Sigmoid colon (tissue), 7 donors: ENCODE measurements at places on chromosomes 7 and 10. TPM values are rescaled to one million over a fixed set of nuclear protein-coding genes. Genes with fewer than 3 reads are reported as not detected.

DNA sequence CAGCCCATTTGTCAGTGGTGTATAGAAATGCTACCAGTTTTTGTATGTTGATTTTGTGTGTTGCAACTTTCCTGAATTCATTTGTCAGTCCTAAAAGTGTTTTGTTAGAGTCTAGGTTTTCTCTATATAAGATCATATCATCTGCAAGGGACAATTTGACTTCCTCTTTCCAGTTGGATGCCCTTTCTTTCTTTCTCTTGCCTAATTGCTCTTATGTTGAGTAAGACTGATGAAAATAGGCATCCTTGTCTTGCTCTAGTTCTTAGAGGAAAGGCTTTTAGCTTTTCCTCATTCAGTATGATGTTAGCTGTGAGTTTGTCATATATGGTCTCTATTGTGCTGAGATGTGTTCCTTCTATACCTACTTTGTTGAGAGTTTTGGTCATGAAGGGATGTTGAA lies 161.7 kb upstream of the TPK1 start:
- H3K36me3 ChIP-seq: no peaks in the 10 kb centered on the region
- DNase-seq: no peak
- H3K27ac ChIP-seq: no peak overlapping the region
- H3K4me1 ChIP-seq: no peaks in the 10 kb centered on the region
- H3K4me3 ChIP-seq: no peak overlapping the region

DNA sequence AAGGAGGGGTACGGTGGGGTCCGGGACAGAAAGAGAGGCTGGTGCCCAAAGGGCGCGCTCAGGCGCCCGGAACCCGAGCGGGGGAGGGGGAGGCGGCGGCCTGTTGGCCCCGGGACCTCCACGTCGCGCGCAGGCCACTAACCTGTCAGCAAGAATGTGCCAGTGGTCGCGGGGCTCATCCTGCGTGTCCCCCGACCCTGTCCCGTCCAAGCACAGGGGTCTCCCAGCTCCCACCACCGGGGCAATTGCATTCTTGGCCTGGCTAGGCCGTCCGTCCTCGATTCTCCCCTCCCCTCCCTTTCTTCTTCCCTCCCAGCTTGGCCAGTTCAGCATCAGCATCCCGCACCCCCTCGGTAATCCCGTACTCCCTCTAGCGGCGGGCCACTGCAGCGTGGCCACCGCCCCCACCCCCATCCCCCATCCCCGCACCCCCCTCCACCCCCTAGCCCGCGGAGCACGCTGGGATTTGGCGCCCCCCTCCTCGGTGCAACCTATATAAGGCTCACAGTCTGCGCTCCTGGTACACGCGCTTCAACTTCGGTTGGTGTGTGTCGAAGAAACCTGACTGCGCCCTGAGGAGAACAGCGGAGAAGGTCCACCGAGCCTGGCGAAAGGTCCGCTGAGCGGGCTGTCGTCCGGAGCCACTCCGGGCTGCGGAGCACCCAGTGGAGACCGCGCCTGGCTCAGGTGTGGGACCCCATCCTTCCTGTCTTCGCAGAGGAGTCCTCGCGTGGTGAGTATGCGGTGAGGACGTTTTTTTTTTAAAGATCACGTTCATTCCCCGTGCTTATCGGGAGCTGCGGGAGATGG lies at the start of gene SGCE:
Gene SGCE (minus strand): TSS at position 286 of the 810 bp plus-strand sequence. CDS start 35 bp downstream, at position 251.
- H3K27me3 ChIP-seq: no peaks in the 10 kb centered on the region
- H3K36me3 ChIP-seq: no peaks in the 10 kb centered on the region
- H3K27ac ChIP-seq: peak within 1 kb of the TSS; percentile 89
- H3K4me3 ChIP-seq: peak within 1 kb of the TSS; percentile 84
- peak; percentile 92 for DNase-seq
- peaks cover 17% of the 10 kb centered on the region for H3K4me1 ChIP-seq

GRCh38 chr7:100567751-100568175 lies 5.9 kb downstream of the SAP25 start:
- H3K36me3 ChIP-seq: peaks cover 3% of the 10 kb centered on the region
- H3K27me3 ChIP-seq: peaks cover 2% of the 10 kb centered on the region
- H3K4me3 ChIP-seq: no peak overlapping the region
- DNase-seq: no peak
- H3K27ac ChIP-seq: no peak overlapping the region
- H3K4me1 ChIP-seq: peaks cover 2% of the 10 kb centered on the region

- H3K4me3 ChIP-seq: no peak overlapping the region
- no peaks in the 10 kb centered on the region for H3K36me3 ChIP-seq
- H3K27ac ChIP-seq: peak overlapping the region; percentile 94
- H3K27me3 ChIP-seq: no peaks in the 10 kb centered on the region
- peak; percentile 71 for DNase-seq
- H3K4me1 ChIP-seq: no peaks in the 10 kb centered on the region
Measured at GRCh38 chr7:151246102-151246850, 2.2 kb downstream of the SMARCD3 start.

DNA sequence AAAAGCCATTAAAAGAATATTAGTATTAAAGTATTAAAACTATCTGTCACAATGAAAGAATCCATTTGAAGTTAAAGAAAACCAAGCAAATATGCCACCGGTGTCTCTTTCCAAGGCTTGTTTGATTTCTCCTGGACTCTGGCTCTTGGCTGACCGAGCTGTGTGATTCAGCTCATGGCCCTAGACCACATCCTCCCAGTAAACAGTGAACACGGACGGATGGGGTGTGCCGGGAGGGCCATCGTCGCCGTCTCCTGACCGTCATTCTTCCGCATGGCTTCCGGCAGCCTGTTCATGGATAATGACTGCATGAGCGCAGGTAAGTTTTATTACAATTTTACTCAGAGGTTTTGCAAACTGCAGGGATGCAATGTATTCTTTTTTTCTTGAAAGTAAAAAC lies 218.5 kb downstream of the DNAJB6 start:
- H3K36me3 ChIP-seq: no peaks in the 10 kb centered on the region
- H3K27ac ChIP-seq: no peak overlapping the region
- no peaks in the 10 kb centered on the region for H3K4me1 ChIP-seq
- DNase-seq: no peak
- H3K27me3 ChIP-seq: no peaks in the 10 kb centered on the region

AKR1D1 gene
- not detected for total RNA-seq

CYP17A1 gene
- total RNA-seq: not detected

CYP2W1 gene
- not detected for total RNA-seq

LEP gene
- total RNA-seq: not detected

MRPS33 gene
- total RNA-seq: 32.7 TPM
